ENCODE measurements at places on chromosomes 2 and 18. TPM values are rescaled to one million over a fixed set of nuclear protein-coding genes. Genes with fewer than 3 reads are reported as not detected.

GRCh38 chr2:65054749-65055421, 1.3 kb upstream of the CEP68 start:
- DNase-seq: no peak
- H3K36me3 ChIP-seq: no peaks in the 10 kb centered on the region
- H3K27ac ChIP-seq: no peak overlapping the region
- peaks cover 10% of the 10 kb centered on the region for H3K27me3 ChIP-seq
- H3K4me3 ChIP-seq: peak overlapping the region; percentile 94
- H3K4me1 ChIP-seq: peaks cover 48% of the 10 kb centered on the region

GRCh38 chr2:204024906-204025475, 88.4 kb downstream of the ICOS start:
- H3K4me1 ChIP-seq: peaks cover 71% of the 10 kb centered on the region
- no peak overlapping the region for H3K4me3 ChIP-seq
- no peaks in the 10 kb centered on the region for H3K27me3 ChIP-seq
- no peak for DNase-seq
- H3K36me3 ChIP-seq: no peaks in the 10 kb centered on the region

HRH4 gene
- 1.9 TPM for total RNA-seq

CYP26B1 gene
- not detected for total RNA-seq

SMAD4 gene
- total RNA-seq: 84.4 TPM

- peaks cover 6% of the 10 kb centered on the region for H3K27me3 ChIP-seq
- H3K36me3 ChIP-seq: no peaks in the 10 kb centered on the region
- H3K4me1 ChIP-seq: peaks cover 7% of the 10 kb centered on the region
- DNase-seq: no peak
- H3K27ac ChIP-seq: no peak overlapping the region
- no peak overlapping the region for H3K4me3 ChIP-seq
Measured at GRCh38 chr2:126883666-126884040, 15.0 kb upstream of the TEX51 start.

- DNase-seq: no peak
- no peak overlapping the region for H3K4me3 ChIP-seq
- H3K27ac ChIP-seq: no peak overlapping the region
- H3K4me1 ChIP-seq: no peaks in the 10 kb centered on the region
- H3K36me3 ChIP-seq: no peaks in the 10 kb centered on the region
Measured at GRCh38 chr2:30871980-30872789, 64.9 kb upstream of the CAPN13 start.

- H3K27me3 ChIP-seq: peaks cover 3% of the 10 kb centered on the region
- H3K4me3 ChIP-seq: no peak overlapping the region
- no peaks in the 10 kb centered on the region for H3K4me1 ChIP-seq
Measured at GRCh38 chr2:48651158-48651790, 33.6 kb downstream of the GTF2A1L start.

DNA sequence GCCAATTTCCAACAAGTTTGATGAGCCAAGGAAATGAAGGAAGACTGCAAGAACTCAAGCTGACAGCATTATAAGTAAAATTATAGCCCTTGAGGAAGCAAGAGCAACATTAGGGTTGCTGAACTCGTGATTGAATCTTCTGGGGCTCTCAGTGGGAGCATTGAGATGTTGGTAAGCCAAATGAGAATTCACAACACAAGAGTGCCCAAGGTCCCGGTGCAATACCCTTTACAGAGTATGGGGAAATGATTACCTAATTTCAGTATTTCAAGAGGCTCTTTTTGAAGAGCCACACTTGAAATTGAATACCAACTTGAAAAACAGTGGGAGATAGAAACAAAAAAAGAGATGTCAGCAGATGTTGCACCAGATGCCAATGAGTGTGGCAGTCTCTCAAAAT, 554.5 kb downstream of the STK39 start:
- H3K4me1 ChIP-seq: no peaks in the 10 kb centered on the region
- no peak overlapping the region for H3K27ac ChIP-seq

DNA sequence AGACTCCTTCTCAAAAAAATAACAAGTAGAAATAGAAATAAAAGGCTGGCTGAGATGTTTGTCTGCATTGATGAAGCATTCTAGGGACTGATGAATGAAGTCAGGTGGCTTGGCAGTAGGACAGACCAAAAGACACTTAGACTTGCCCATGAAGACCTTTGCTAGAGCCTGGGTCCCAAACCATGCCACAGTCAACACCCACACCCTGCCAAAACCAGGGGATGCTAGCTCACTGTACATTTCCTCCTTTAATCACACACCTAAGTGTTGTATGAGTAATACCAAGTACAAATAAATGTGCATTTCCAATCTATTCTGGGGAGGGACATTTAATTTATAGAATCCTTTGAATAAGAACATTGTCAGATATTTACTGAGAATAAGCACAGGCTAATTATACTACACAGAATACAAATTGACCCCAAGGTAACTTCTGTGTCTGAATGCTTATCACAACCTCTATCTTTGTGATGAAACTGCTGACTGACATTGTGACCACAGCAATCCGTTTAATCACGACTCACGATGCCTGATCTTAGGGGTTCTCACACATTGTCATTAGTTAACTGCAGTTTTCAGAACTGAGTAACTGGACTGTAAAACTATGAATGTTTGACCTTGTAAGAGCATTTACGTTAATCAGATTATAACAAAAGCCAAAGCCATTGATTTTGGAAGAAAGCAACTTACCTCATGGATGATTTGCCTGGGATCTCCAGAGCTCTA, 10.5 kb upstream of the NOL10 start:
- H3K36me3 ChIP-seq: no peaks in the 10 kb centered on the region
- no peak overlapping the region for H3K4me3 ChIP-seq
- H3K4me1 ChIP-seq: no peaks in the 10 kb centered on the region
- peaks cover 9% of the 10 kb centered on the region for H3K27me3 ChIP-seq

DNA sequence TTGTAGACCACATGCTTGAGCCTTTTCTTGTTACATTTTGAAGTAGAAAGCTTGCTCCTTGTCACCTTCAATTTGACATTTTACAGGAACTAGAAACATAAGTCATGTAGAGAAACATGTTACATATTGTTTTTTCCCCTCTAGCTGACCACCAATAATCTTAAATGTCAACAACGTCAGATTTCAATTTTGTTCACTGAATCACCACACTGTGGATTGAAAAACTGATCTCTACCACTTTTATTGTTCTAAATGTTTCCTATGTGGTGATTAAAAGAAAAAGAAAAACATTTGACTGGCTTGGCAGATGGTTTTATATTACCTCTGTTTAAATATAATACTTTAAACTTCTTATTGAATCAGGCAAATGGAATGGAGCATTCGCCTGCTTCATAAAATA, 87.7 kb downstream of the DSEL start:
- no peaks in the 10 kb centered on the region for H3K4me1 ChIP-seq
- no peak for DNase-seq
- H3K27me3 ChIP-seq: peaks cover 2% of the 10 kb centered on the region
- no peaks in the 10 kb centered on the region for H3K36me3 ChIP-seq
- H3K4me3 ChIP-seq: no peak overlapping the region

MARCO gene
- not detected for total RNA-seq

CRYGD gene
- total RNA-seq: not detected

LAMA1 gene
- total RNA-seq: not detected

- peaks cover 5% of the 10 kb centered on the region for H3K36me3 ChIP-seq
- peaks cover 20% of the 10 kb centered on the region for H3K27me3 ChIP-seq
- no peak for DNase-seq
Measured at GRCh38 chr2:69954084-69954483, 7.3 kb downstream of the ASPRV1 start.

DNA sequence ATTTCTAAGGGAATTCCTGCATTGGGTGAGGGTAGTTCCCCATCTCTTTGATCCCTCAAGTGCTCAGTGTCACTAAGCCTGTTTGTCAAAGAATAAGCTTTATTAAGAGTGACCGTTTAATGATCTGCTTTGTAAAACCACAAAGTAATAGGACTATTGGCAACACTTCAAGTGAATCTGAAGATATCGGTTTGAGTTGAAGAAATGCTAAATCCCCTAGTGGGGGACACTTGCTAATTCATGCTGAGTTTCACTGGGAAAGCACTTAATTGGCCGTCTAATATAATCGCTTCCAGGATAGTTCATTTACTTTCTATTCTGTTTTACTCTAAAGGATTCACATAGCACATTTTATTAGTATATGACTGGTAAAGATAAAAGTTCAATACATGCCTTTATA, 54.4 kb downstream of the DTNA start:
- DNase-seq: no peak
- peaks cover 4% of the 10 kb centered on the region for H3K27me3 ChIP-seq
- no peak overlapping the region for H3K27ac ChIP-seq
- no peaks in the 10 kb centered on the region for H3K4me1 ChIP-seq
- no peaks in the 10 kb centered on the region for H3K36me3 ChIP-seq
- no peak overlapping the region for H3K4me3 ChIP-seq

- DNase-seq: no peak
- no peaks in the 10 kb centered on the region for H3K27me3 ChIP-seq
- H3K27ac ChIP-seq: no peak overlapping the region
- H3K4me1 ChIP-seq: no peaks in the 10 kb centered on the region
- no peaks in the 10 kb centered on the region for H3K36me3 ChIP-seq
Measured at GRCh38 chr18:26806224-26806623, 59.3 kb downstream of the AQP4 start.

DNA sequence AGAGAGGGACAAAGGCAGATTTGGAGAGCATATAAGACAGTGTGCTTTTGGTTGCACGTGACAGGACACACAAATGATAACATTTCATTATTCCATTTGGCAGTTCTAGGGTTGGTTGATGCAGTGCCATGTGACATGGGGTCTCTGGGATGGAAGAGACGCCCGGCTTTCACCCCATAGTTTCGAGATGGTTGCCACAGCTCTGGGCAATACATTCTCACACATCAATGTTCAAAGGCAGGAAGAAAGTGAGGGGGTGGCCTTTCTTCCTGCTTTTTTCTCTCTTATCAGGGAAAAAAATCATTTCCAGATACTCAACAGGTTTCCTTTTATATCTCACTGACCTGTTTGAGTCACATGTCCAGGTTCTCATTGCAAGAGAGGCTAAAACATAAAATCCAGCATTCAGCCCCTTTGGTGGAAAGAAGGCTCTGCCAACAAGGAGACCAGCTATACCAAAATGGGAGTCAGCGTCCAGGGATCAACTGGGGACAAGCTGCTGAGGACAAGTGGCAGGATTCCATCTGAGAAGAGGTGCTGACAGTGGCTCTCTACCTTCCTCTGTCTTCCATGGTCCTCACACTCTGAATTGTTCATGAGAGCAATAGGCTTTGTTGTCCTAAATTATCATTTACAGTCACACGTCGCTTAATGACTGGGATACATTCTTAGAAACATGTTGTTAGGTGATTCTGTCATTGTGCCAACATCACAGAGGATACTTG, 29.1 kb upstream of the ANKRD44 start:
- no peak overlapping the region for H3K4me3 ChIP-seq
- H3K36me3 ChIP-seq: no peaks in the 10 kb centered on the region
- DNase-seq: no peak
- H3K27ac ChIP-seq: no peak overlapping the region
- H3K4me1 ChIP-seq: peaks cover 12% of the 10 kb centered on the region
- no peaks in the 10 kb centered on the region for H3K27me3 ChIP-seq

LCT gene
- total RNA-seq: 0.41 TPM

PLGLB1 gene
- total RNA-seq: 1.1 TPM

- H3K4me1 ChIP-seq: peaks cover 56% of the 10 kb centered on the region
- H3K27ac ChIP-seq: peak overlapping the region; percentile 96
- H3K36me3 ChIP-seq: peaks cover 20% of the 10 kb centered on the region
- H3K27me3 ChIP-seq: no peaks in the 10 kb centered on the region
- H3K4me3 ChIP-seq: peak overlapping the region; percentile 95
Measured at GRCh38 chr2:28750316-28751251, 1.0 kb upstream of the PPP1CB start.

DNA sequence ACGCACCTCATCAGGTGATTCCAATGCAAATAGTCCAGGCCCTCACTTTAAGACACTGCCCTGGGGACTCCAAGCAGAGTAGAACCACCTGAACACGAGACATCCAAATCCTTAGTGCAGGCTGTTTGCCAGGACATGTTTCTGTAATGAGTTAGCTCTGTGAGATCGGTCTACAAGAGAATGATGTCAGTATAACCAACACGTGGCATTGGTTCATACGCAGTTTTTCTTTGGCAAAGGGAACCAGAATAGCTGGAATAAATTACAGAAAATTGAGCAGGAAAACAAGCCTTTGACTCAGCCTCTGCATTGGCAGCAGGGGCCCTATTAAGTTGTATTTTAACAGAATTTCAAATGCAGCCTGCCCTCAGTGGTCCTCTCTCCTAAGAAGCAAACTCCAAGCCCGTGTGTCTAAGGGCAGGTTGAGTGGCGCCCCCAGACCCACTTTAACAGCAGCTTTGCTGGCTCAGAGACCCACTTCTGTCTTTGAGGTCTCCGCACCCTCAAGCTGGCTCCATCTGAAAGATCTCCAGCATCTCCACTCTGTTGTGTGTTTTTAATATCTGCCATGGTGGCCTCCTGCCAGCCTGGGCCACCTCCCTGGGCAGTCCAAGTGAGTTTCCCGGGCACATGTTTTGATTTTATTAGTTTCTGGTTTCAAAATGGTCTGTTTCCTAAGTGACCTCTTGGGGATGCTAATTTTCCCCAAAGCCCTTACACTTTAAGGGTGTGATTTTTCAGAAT, 61.3 kb downstream of the ALPK2 start:
- H3K4me1 ChIP-seq: peaks cover 11% of the 10 kb centered on the region
- DNase-seq: no peak
- no peak overlapping the region for H3K4me3 ChIP-seq

RAX gene
- not detected for total RNA-seq

- H3K27me3 ChIP-seq: peaks cover 57% of the 10 kb centered on the region
- H3K4me1 ChIP-seq: peaks cover 13% of the 10 kb centered on the region
- H3K4me3 ChIP-seq: no peak overlapping the region
- H3K27ac ChIP-seq: peak overlapping the region; percentile 42
Measured at GRCh38 chr2:199460846-199461710, 3.3 kb upstream of the SATB2 start.

GRCh38 chr2:96927405-96928171, 57.7 kb upstream of the SEMA4C start:
- H3K27me3 ChIP-seq: peaks cover 15% of the 10 kb centered on the region
- no peak overlapping the region for H3K4me3 ChIP-seq
